GM06990 (cell line): ENCODE measurements at places on chromosomes 7 and 10.

GRCh38 chr10:124640538-124641231, 103.5 kb downstream of the FAM53B start:
- DNase-seq, result no peak

DNA sequence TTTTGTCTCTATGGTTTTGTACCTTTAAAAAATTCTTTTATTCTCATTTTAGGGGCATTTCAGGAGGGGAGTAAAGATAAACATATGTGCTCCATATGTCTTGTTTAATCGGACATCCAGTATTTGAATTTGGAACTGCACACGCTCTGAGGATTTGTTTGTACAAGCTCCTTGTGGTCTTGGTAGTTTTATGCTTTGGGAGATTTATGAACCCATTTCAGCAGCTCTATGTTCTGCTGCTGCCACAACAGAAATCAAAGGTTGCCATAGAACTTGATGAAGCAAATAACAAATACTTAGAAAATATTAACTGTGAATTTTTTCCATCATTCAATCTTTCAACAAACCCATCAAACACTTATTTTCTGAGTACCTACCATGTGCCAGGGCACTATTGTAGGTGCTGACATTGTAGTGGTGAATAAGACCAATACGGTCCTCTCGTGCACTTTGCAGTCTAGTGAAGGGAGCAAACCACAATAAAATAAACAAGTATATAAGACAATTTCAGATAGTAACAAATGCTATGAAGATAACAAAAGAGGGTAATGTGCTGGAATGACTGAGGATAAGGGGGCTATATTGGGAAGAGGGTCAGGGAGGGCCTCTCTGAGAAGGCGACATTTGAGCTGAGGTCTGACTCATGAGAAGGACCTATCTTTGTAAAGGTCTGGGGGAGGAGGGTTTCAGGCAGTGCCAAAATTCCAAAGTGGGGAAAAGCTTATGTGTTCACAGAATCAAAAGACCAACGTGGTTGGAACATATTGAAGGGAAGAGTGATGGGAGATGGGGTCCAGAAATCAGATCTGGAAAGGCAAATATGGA, 30.4 kb downstream of the MYPN start:
- DNase-seq, result no peak

GRCh38 chr7:101308245-101309085, 13.1 kb downstream of the IFT22 start:
- DNase-seq, result peak; percentile 43

DNA sequence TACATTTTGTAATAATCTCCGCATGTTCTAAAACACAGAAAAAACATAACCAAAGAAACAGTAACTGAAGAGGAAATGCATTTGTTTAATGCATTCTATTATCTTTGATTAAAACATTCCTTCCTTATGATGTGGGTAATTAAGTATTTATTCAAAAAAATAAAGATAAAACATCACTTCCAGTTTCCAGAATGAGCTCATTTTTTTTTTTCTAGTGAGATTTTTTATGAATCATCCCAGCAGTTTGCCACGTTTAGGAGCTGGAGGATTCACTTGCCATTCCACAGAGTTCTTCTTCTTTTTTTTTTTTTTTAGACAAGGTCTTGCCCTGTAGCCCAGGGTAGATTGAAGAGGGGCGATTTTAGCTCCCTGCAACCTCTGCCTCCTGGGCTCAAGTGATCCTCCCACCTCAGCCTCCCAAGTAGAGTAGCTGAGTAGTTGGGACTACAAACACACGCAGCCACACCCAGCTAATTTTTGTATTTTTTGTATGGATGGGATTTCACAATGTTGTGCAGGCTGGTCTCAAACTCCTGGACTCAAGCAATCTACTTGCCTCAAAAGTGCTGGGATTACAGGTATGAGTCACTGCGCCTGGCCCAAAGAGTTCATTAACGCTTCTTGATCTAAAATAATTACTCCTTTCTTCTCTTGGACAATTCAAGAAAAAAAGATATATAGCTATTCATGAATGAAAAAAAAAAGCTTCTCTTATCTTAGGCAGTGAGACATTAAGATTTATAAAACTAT, 177.3 kb downstream of the DKK1 start:
- no peak for DNase-seq

GRCh38 chr10:24727786-24728185, 4.1 kb upstream of the ARHGAP21 start:
- no peak for DNase-seq

GRCh38 chr7:100400656-100401055, 27.4 kb downstream of the PILRA start:
- no peak for DNase-seq
